Activated CD8-positive, alpha-beta T cell treated with anti-CD3 and anti-CD28 coated beads for 36 hours (primary cell): ENCODE measurements at places on chromosomes 13 and 19. TPM values are rescaled to one million over a fixed set of nuclear protein-coding genes. Genes with fewer than 3 reads are reported as not detected.
A peak's percentile ranks its signal among the peaks of the same experiment; 100 is the strongest.

DNA sequence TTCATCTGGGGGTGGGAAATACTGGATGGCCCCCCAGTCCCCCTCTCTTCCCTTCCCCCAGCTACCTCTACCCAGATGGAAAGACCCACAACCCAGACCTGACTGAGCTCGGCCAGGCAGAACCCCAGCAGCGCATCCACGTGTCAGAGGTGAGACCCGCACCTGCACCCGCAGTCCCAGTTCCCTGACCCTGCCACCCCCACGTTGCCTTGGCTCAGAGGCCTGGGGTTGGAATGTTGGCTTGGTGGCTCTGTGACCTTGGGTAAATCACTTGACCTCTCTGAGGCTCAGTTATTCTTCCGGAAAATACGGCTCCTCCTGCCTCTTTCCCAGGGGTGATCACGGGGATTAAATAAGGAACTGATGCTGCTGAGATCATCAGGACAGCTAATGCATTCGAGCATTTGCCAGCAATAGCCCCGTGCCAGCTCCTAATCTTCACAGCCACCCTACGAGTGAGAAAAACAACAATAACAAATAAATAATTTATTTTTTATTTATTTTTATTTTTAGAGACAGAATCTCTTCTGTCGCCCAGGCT, 12.3 kb downstream of the CBLC start:
- H3K27me3 ChIP-seq: no peaks in the 10 kb centered on the region
- no peaks in the 10 kb centered on the region for H3K36me3 ChIP-seq
- no peak overlapping the region for H3K27ac ChIP-seq
- no peak for DNase-seq

GRCh38 chr19:38900202-38900629, 447 bp downstream of the NFKBIB start:
- no peak for DNase-seq
- peak overlapping the region; percentile 83 for H3K27ac ChIP-seq
- H3K36me3 ChIP-seq: peaks cover 17% of the 10 kb centered on the region

DNA sequence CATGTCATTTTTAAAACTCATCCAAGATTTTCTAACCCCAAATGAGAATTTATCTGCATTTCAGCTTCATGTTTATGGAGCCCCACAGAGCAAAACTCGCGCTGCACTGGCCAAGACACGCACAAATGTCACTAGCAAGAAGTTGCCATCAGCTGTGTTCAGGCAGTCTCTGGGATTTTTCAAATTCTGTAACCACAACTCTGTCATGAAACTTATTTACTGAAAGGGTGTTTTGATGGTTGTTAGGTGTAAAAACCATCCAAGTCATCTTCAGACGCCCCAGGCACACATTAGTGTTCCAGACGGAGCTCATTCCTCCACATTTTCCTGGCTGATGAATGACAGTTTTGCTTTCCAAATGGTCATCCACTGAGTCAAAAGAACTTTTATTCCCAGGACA, 63.4 kb downstream of the SLC7A1 start:
- no peak overlapping the region for H3K4me3 ChIP-seq
- no peaks in the 10 kb centered on the region for H3K4me1 ChIP-seq
- peaks cover 68% of the 10 kb centered on the region for H3K36me3 ChIP-seq
- no peaks in the 10 kb centered on the region for H3K27me3 ChIP-seq
- H3K27ac ChIP-seq: no peak overlapping the region

DNA sequence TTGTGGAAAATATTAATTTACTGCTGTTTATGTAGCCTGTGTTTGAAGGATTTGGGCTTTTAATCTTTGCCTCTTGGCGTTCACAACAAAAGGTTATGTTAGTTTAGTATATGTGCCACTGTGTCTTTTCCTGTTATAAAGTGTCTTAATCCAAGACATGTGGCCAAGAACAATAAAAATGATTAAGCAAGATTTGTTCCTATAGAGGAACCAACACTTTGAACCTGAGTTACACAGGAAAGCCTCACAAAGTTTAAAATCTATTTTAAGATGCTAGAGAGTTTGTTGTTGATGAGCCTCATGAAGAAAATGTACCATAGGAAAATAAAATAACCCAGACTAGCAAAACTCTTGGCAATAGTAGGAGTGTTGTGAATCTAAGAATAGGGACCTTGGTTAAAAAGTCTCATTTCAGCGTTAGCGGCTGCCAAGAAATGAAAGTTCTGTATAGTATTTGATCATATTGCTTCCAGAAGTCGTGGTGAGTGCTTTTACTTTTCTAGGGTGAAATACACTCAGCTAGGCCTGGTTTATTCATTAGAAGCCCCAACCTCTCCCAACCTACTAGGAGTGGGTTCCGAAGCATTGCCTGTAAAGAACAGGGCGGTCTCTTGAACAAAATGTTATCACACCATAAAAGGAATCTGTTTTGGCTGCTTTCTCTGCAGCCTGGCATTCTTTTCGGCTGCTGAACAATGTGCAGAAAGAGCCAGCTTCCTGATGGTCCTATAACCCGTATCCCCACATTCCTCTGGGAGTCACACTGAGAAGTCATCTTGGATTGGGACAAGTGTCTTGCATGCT, 102.6 kb downstream of the LRCH1 start:
- no peak overlapping the region for H3K4me3 ChIP-seq
- no peak for DNase-seq
- peaks cover 21% of the 10 kb centered on the region for H3K36me3 ChIP-seq
- H3K4me1 ChIP-seq: peaks cover 41% of the 10 kb centered on the region

- H3K4me3 ChIP-seq: no peak overlapping the region
- no peak for DNase-seq
- H3K4me1 ChIP-seq: peaks cover 33% of the 10 kb centered on the region
Observed at GRCh38 chr19:54392105-54392504, 23.2 kb upstream of the TTYH1 start.

DNA sequence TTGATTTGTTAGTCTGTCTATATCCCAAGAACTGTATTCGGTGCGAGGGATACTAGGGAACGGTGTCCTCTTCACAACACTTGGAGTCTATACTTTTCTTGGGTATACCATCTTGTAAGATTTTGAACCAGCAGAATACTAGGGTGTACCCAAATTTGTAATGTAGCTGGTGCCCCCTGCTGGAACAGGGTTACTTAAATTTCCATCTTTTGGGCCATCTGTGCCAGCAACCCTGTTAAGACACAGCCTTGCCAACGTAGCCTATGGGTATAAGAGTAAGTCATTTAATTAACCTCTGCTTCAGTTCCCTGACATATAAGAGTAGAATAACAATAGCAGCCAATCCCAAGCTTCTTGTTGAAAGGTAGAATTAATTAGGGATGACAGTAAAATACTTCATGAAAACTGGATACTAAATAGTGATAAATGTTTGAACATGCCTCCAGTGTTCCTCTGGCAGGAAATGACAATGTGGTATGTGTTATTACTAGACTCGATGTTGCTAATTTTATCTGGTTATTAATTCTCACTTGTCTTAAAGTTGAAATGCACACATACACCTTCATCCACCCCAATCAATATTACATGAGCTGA, 607.6 kb downstream of the FGF9 start:
- peak; percentile 81 for DNase-seq
- H3K4me3 ChIP-seq: no peak overlapping the region
- H3K4me1 ChIP-seq: no peaks in the 10 kb centered on the region
- no peak overlapping the region for H3K27ac ChIP-seq
- H3K36me3 ChIP-seq: no peaks in the 10 kb centered on the region

- H3K27ac ChIP-seq: no peak overlapping the region
- no peaks in the 10 kb centered on the region for H3K36me3 ChIP-seq
- H3K27me3 ChIP-seq: peaks cover 8% of the 10 kb centered on the region
- H3K4me1 ChIP-seq: no peaks in the 10 kb centered on the region
Observed at GRCh38 chr19:2590630-2591399, 111.7 kb downstream of the GNG7 start.

DNA sequence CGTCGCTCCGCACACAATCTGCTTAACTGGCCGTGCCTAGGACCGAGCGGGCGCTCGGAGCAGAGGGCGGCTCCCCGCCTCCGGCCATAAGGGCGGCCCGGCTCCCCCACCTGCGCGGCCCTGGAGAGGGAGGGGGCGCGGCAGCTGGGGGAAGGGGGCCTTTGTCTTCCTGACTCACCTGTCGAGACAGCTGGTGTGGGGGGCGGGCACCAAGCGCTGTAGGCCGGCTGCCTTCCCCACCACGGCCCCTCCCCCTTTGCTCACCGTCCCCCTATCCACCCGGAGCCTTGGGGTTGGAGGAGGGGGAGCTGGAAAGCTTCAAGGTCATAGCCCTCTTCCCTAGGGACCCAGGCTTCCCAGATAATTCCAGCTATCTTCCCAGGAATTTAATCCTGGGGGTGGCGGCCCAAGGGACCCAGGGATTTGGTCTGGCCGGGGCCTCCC, 1.2 kb downstream of the VASP start:
- H3K36me3 ChIP-seq: peaks cover 17% of the 10 kb centered on the region
- peaks cover 47% of the 10 kb centered on the region for H3K4me1 ChIP-seq
- DNase-seq: peak; percentile 79
- H3K27ac ChIP-seq: peak overlapping the region; percentile 90
- peak overlapping the region; percentile 96 for H3K4me3 ChIP-seq

DNA sequence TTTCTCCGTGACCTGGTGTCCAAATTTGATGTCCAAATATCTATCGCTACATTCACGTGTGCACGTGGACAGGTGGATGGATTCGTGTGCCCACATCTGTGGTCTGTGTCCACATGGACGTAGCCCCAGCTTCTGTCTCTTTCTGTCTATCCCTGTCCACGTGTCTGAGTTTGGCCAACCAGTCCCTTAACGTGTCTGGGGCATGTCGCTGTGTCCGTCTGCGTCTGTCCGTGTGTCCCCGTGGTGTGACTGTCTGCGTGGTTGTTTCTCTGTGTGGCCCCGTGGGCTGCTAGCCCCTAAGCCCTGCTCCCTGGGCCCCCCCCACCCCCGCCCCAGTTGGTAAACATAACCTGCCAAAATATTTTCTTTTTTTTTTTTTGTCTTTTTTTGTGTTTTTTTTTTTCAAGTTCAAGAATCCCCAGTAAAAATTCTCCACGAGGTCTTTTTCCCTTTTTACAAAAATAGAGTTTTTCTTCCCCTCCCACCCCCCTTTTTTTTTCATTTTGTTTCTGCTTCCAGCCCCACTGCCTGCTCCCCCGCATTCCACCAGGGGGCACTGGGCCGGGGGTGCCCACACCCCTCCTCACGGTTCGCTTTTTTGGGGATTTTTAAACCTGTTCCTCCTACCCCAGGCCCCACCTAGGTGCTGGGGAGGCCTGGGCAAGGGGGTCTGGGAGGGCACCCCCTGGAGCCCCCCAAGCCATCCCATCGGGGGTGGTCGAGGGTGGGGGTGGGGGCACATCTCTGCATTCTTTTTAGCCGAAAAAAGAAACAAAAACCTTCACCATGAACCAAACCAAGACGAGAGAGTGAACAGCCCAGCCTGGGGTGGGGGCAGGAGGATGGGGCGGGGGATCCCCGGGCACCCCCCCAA, 18.3 kb downstream of the PRKCSH start:
- no peak overlapping the region for H3K4me3 ChIP-seq
- peak; percentile 35 for DNase-seq
- peaks cover 1% of the 10 kb centered on the region for H3K36me3 ChIP-seq
- no peak overlapping the region for H3K27ac ChIP-seq
- H3K27me3 ChIP-seq: no peaks in the 10 kb centered on the region

DNA sequence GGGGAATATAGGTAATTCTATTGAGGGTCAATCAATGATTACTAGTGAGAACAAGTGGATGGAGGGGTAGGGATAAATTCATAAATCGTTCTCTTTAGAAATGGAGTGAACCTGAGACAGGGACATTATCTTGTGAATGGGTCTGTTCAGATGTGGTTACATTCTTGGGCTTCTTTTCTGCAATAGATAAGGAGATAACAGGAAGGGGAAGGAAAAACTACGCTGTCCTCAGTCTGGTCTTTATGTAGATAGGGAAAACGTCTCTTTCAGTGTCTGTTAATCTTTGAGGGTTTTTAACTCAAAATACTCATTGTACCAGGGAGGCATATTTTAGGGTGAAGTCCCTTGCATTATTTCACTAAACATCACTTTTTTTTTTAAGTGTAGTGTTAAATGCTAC, 266.7 kb upstream of the MAB21L1 start:
- H3K4me1 ChIP-seq: no peaks in the 10 kb centered on the region
- H3K27ac ChIP-seq: no peak overlapping the region
- H3K36me3 ChIP-seq: no peaks in the 10 kb centered on the region
- H3K4me3 ChIP-seq: no peak overlapping the region

DNA sequence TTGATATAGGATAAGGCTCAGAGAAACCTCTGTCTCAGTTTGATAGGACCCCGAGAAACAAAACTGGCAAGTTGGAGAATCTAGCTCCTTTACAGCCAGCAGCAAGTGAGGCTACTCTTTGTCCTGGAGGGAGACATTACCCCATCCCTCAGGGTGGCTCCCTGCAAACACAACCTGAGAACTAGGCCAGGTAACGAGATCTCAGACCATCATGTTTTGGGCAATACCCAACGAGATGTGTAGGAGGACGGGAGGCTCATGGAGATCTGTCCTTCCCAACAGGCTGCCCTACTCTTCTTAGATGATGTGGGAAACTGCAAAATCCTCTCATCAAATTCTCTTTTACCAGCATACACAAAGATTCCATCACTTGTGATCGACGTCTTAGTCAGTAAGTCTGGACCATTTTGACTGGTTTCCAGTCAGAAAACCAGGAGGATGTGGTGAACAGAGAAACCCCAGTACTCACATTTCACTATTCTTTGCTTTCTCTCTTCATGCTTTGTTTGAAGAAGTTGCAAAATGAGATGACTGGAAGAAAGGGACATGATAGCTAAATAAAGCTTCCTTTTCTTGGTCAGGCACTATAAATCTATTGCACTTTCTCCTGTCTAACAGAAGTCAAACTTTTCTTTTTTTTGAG, 6.0 kb upstream of the CTU1 start:
- H3K4me1 ChIP-seq: peaks cover 38% of the 10 kb centered on the region
- peak; percentile 30 for DNase-seq
- H3K27me3 ChIP-seq: no peaks in the 10 kb centered on the region
- H3K27ac ChIP-seq: peak overlapping the region; percentile 27
- no peak overlapping the region for H3K4me3 ChIP-seq
- no peaks in the 10 kb centered on the region for H3K36me3 ChIP-seq

GRCh38 chr19:14091813-14092462, 1.4 kb upstream of the SAMD1 start:
- DNase-seq: peak; percentile 79
- peaks cover 36% of the 10 kb centered on the region for H3K36me3 ChIP-seq
- peak overlapping the region; percentile 82 for H3K4me3 ChIP-seq
- peaks cover 16% of the 10 kb centered on the region for H3K4me1 ChIP-seq
- H3K27ac ChIP-seq: peak overlapping the region; percentile 97

GRCh38 chr13:99828123-99828522, 143.4 kb downstream of the ZIC5 start:
- DNase-seq: no peak
- H3K36me3 ChIP-seq: no peaks in the 10 kb centered on the region
- no peak overlapping the region for H3K4me3 ChIP-seq
- H3K4me1 ChIP-seq: no peaks in the 10 kb centered on the region
- no peak overlapping the region for H3K27ac ChIP-seq
- H3K27me3 ChIP-seq: no peaks in the 10 kb centered on the region

- H3K36me3 ChIP-seq: no peaks in the 10 kb centered on the region
- no peak for DNase-seq
- H3K27ac ChIP-seq: no peak overlapping the region
- no peaks in the 10 kb centered on the region for H3K4me1 ChIP-seq
Observed at GRCh38 chr19:18975869-18976268, 34.9 kb upstream of the HOMER3 start.

The EXOSC5 gene
- total RNA-seq: 47.0 TPM

The WASF3 gene
- total RNA-seq: 0.07 TPM

The HCST gene
- 72.0 TPM for total RNA-seq

The LILRB5 gene
- total RNA-seq: not detected

The CGB5 gene
- total RNA-seq: not detected

The ATP1A3 gene
- total RNA-seq: 5.5 TPM

The VPS36 gene
- 26.3 TPM for total RNA-seq

The CCL25 gene
- not detected for total RNA-seq
